Hematopoietic multipotent progenitor cell treated with erythropoietin and hydrocortisone succinate and interleukin-3 and kit ligand, for 6 days (in vitro differentiated cells): ENCODE measurements at places on chromosomes 7 and 10.

DNA sequence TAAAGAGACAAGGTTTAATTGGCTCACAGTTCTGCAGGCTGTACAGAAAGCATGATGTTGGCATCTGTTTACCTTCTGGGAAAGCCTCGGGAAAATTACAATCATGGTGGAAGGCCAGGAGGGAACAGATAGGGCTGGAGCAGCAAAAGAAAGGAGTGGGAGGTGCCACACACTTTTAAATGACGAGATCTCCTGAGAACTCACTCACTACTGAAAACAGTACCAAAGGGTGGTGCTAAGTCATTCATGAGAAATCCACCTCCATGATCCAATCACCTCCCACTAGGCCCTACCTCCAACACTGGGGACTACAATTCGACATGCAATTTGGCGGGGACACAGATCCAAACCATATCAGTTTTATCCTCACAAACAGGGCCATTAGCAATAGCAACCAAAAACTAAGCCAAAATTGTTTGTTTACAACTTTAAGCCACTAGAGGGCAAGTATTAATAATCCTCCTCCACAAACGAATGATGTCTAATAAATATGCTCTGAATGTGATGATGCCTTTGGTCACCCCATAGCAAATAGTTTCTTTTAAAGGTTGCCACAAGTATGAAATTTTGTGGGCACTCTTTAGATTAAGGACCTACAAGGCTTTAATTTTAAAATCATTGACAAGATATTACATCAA lies 129.2 kb upstream of the NRBF2 start:
- DNase-seq: peak; percentile 36

DNA sequence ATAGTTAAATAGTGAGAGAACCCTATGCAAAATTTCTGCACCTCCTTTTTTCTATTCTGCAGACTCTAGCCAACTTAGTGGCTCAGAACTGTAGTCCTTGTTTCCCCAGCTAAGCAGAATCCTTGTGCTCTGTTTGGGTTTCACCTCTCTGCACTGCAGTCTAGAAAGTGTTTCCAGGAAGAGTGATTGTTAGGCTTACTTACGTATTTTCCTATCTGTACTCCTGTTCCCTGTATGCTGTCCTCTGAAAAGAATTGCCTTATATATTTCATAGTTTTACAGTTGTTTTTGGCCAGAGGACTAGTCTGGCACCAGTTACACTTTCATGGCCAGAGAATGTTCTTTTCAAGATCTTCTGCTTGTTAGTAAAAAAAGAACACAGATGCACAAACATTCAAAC lies 154.6 kb upstream of the POT1 start:
- no peak for DNase-seq

DNA sequence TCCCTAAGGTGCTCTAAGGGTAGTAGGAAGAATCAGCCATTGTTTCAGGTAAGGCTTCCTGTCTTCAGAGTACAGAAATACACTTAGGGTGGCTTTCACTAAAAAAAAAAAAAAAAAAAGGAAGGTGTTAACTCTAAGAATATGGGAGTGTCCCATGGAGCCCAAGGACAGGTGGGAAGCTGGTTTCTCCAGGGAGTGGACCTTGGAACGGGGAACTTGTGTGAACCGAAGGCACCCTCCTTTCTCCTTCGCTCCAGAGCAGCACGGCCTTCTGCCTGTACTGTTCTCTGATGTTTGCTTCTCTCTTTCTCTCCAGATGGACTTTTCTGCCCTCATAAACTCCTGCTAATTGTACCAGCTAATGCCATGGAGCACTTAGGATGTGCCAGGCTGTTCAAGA lies 6.2 kb downstream of the OPALIN start:
- no peak for DNase-seq

GRCh38 chr7:19530261-19530660 lies 178.6 kb downstream of the POLR1F start:
- DNase-seq: no peak

- no peak for DNase-seq
Measured at GRCh38 chr7:150735596-150736358, 1.4 kb upstream of the GIMAP5 start.

DNA sequence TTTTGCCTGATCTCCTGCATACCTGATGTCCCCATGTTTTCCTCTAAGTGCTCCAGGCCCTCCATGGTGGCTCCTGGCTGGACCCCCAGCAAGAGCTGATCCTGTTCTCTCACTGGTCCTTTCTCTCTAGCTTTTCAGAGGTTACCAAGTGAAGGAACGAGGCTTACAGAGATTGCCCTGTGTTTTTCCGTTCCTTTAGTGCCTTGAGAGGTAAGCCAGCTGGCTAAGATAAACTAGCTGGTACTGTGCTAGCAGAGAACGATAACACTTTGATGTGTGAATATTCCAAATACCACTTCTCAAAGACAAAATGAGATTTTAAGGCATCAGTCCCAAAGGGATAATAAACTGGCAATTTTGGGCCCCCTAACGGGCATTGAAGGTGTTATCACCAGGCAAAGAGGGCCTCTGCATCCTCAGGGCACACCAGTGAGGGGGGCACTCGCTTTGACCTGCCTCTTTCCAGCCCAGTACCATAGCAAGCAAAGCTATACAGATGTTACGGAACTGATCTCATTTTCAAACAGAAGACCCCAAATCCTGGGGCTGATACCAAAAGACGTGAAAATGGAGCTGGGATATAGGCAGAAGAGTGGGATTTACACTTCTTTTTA lies 8.4 kb upstream of the CCNY start:
- no peak for DNase-seq

DNA sequence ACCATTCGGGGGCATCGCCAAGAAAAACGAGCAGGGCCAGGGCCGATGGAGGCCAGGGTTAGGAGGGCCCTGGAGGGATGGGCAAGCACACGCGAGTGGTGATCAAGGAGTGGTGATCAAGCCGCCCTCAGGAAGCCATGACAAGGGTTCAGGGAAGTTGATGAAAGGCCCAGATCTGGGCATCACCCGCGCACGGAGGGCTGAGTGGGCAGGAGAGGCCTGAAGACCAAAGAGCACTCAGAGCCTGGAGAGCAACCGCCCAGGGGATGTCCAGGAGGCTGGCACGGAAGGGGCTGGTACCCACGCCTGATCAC lies 114.6 kb downstream of the WDR37 start:
- DNase-seq: no peak

GRCh38 chr10:101562231-101562630 lies 25.8 kb downstream of the POLL start:
- DNase-seq: no peak

GRCh38 chr7:92534572-92534971 lies 6.0 kb downstream of the RBM48 start:
- no peak for DNase-seq

DNA sequence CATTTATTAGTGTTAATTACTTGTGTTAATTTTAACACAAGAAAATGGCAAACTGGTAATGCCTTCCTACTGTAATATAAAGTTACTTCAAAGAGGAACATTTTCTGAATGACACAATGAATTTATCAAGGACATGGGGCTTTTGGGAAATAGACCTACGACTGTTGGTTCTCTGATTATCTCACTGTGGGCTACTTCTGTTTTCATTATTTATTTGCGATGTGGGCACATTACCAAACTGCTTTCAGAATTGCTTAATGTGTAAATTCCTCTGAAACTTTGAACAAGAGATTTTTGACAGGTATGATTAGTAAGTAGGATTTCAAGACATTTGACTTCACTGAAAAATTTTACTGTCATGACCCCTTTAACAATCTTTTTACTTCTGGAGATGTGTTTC lies 535.6 kb downstream of the CNTNAP2 start:
- DNase-seq: peak; percentile 43

- no peak for DNase-seq
Measured at GRCh38 chr7:6273380-6273837, 985 bp upstream of the CYTH3 start.

DNA sequence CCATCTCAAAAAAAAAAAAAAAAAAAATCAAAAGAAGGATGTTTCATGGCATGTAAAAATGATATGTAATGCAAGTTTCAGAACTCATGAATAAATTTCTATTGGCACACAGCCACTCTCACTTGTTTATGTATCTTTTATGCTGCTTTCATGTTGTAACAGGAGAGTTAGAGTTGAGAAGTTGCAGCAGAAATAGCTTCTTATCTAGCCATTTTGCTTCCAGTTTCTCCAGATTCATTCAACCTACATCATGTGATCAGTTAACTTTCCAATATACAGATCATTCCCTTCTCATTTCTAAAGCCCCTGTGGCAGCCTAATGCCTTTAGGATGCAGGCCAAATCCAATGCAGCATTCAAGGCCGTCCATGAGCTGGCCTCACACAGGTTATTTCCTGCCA lies 30.4 kb downstream of the ZNF786 start:
- DNase-seq: no peak

GRCh38 chr7:151868396-151869108 lies 8.4 kb downstream of the PRKAG2 start:
- DNase-seq: no peak

DNA sequence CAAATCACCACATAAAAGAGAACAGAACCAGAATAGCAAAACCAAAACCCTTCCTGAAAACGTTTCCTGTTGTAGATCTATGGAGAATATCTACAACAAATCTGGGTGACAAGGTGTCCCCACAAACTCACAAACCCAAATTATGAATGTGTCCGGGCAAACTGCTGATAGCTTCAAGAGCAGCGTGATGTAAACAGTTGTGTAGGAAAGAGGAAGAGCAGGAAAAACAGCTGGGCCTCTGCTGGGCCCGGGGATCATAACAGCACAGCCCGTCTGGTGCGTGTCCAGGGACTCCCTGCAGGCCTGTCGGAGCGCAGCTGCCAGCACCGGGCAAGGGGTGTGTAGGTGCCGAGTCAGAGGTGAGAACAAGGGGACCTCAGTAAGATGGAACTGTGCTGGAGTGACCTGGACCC lies 53.7 kb downstream of the KCNH2 start:
- DNase-seq: no peak
